Parietal lobe (tissue), 2 donors: ENCODE measurements at places on chromosomes 12 and 14. TPM values are rescaled to one million over a fixed set of nuclear protein-coding genes. Genes with fewer than 3 reads are reported as not detected.

The ART4 gene
- total RNA-seq, result not detected

The PTGER2 gene
- not detected for total RNA-seq

The OTUB2 gene
- total RNA-seq, result 5.6 TPM

The ASB2 gene
- total RNA-seq, result not detected

The RNU6-8 gene
- not detected for total RNA-seq

The MAP1LC3B2 gene
- total RNA-seq, result 4.1 TPM
